ENCODE measurements at places on chromosomes 7 and 10.
A peak's percentile ranks its signal among the peaks of the same experiment; 100 is the strongest.

GRCh38 chr10:70132098-70133029, at the start of gene AIFM2:
Gene AIFM2 (minus strand): TSS chr10:70132825. CDS start chr10:70124084, 8,741 bp downstream.
- DNase-seq: no peak

GRCh38 chr10:3452683-3453361, 280.2 kb upstream of the PITRM1 start:
- DNase-seq: peak; percentile 84

- no peak for DNase-seq
Observed at GRCh38 chr10:44473146-44473545, 88.2 kb upstream of the CXCL12 start.

- DNase-seq: no peak
Observed at GRCh38 chr10:21194510-21194993, 297.4 kb upstream of the NEBL start.

DNA sequence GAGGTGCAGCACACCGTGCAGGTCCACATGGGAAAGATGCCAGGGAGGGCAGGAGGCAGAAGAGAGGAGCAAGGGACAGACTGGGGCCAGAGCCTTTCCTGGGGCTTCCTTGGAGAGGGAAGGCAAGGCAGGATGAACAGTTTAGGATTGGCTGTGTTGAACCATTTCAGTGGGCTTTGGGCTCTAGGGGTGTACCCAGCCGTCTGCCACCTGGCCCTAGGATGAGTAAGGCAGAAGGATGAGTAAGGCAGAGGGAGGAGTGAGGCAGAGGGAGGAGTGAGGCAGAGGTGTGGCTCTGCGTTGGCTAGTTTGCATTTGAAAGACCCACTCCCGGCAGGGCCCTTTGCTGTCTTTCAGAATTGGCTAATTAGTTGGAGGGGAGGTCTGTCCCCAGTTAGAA, 31.5 kb upstream of the PRF1 start:
- DNase-seq: no peak

Data from fibroblast of skin of left quadriceps (primary cell).